ENCODE measurements at places on chromosomes 16 and 17.

DNA sequence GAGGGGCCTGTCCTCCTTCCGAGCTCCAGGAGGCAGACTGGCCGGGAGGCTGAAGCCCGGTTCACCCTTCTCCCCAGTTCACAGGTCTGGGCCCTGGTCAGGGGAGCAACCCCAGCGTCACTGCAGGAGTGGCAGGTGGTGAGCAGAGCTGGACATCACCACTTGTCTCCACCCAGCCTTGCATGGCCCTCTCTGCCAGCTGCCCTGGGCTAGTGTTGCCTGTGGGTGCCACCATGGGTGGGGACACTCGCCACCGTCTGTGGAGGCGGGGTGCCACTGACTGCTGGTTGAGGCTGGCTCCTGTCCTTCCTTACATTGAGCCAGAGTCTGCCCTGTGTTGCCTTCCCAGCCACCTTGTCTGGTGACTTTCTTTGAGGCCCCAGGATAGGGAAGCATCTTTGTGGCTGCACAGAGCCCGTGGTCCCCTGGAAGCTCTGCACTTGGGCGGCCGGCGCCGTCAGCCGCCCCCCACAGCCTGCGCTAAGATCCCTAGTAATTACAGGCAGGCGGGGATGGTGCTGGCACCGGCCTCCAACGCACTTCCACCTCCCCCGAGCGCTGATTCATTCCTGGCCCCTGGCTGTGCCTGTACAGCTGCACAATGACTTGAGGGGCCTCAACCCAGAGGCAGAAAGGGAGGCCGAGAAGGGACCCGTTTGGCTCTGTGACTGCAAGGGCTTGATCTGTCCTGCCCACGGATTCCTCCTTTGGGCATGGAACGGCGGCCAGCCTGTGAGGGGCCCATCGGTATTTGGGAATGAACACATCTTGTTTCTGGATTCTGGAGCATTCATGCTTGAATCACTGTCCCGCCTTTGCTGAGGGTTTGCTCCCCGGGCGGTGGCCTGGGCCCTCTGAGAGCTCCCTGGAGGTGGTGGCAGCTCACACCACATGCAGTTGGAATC lies 5.2 kb downstream of the BAIAP2 start:
- no peak for DNase-seq

GRCh38 chr16:63612462-63613227 lies 1509.2 kb downstream of the CDH11 start:
- no peak for DNase-seq

DNA sequence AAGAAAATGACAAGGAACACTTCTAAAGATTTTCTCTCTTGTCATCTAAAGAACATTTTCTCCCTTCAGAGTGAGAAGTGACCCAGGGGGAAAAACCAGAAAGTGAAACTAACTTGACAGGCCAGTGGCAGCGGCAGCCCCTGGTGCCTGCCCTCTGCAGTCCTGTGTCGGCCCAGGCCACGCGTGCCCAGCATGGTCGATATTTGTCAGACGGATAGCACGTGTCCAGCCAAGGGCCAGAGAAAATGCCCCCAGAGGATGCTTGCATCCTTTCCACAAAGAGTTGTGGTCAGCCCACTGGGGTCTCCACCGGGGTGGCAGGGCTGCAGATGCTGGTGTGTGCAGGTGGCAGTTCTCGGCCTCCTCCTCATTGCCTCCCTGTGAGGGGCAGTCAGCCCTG lies 176.6 kb downstream of the RAB11FIP4 start:
- DNase-seq, result peak; percentile 61

DNA sequence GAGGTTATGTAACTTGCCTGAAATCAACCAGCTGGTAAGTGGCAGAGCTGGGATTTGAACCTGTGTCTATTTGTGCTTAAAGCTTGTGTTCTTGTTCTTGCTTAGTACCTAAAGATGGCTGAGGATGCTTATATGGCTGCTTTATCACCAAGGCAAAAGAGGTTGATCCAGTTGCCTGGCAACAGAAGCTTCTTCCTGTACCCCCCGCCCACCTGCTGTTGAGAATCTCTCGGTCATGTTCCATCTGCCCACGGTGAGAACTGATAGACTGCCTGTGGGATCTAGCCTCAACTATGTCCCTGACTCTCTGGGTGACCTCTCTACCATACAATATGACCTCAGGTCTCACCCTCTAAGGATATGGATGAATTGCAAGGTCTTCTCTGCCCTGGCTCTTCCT lies 60.7 kb downstream of the ABCC6 start:
- no peak for DNase-seq

DNA sequence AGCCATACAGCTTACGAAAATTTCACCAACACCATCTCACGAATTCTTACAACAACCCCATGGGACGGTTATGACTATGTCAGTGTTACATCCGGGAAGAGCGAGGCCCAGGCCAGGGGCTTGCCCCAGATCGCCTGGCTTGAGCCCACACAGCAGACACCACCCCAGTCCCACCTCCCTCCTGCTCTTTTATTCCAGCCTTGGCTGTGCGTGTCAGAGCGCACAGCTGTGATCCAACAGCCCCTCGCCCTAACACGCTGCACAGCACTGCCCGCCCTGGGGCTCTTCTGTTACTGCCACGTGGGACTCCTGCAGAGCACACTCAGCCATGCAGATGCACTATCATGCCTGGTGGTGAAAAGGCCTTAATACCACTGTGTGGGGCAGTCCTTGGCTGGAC lies 127.9 kb downstream of the ENGASE start:
- DNase-seq, result no peak

GRCh38 chr16:66549284-66550131 lies at the start of gene TK2:
TK2 (minus strand) TSS chr16:66550122; CDS start chr16:66550061, 61 bp downstream.
- peak; percentile 73 for DNase-seq

GRCh38 chr16:1707193-1707790 lies 1.3 kb downstream of the MAPK8IP3 start:
- DNase-seq, result peak; percentile 17

DNA sequence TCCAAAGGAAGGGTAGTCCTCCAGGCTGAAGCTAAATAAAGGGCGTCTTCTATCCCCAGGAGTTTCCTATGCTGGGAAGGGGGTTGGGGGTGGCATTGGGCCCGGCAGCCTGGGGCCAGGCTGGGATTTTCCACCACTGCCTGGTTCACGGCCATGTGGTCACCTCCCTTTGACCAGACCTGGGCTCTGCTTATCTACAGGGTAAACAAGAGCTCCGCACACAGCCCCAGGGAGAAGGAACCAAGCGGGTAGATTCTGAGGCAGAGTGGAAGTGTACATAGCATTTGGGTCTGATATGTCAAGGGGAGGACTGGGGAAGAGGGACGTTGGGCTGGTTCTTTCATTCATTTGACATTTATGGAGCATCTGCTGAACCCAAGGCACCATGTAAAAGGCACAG lies 27.2 kb upstream of the TMEM220 start:
- no peak for DNase-seq
